ENCODE measurements at places on chromosomes 7 and 10.

- DNase-seq: no peak
Measured at GRCh38 chr10:17456032-17456548, 1.7 kb upstream of the ST8SIA6 start.

- no peak for DNase-seq
Measured at GRCh38 chr7:37149051-37149772, 299.5 kb downstream of the ELMO1 start.

DNA sequence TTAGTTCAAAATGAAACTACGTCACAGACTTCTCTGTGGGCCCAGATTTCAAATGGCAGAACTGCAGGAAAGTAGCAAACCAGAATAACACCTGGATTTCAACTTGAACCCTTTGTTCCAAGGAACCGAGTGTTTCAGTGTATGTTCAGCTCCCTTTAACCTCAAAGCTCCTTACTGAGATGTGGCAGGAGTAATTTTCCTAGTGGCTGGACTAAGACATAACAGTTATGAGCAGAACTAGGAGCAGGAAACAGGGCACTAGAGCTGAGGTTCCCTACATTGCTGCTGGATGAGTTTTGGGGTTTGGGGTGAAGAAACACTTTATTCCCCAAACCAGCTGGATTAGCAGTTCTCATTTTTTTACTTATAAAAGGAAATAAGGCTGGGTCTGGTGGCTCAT lies 50.1 kb downstream of the NSUN6 start:
- no peak for DNase-seq

GRCh38 chr10:131689486-131689885 lies 211.3 kb upstream of the PPP2R2D start:
- DNase-seq: no peak

- no peak for DNase-seq
Measured at GRCh38 chr7:41501466-41501865, 201.4 kb downstream of the INHBA start.

- no peak for DNase-seq
Measured at GRCh38 chr10:78948621-78949030, 120.1 kb upstream of the ZMIZ1 start.

DNA sequence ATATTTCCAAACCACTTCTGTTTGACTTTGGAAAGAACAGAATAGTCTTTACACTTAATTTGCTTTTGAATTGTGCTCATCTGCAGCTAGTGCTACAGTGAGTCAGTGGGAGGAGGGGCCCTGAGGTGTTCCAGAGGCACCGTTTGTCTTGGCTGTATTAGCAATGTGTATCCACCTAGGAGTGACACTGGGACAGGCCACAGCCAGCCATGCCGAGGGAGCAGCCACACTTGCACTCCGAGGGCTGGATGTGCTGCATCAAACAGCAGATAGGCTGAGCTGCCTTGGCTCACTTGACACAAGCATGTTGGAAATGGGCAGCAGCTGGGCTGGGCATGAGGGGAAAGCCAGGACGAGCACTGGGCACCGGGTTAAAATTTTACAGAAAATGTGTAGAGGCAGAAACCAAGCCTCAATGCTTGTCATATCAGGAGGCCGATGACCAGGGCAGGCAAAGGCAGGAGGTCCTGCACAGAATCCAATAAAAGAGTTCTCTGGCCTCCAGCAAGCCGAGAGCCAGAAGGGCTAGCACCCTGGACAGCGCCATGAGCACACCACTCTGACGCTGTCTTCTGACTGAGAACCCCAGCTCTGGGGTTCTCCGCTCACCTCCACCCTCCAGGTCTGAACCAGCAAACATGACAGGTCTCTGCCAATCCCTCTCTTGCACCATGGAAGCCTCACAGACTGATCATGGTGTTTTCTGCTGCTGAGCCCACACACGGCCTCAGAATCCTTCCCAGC lies 163.3 kb downstream of the GRID1 start:
- DNase-seq: no peak

GRCh38 chr7:116630357-116630756 lies 41.6 kb upstream of the MET start:
- DNase-seq: no peak

- no peak for DNase-seq
Measured at GRCh38 chr10:88545359-88545758, 37.8 kb downstream of the RNLS start.

GRCh38 chr7:4886671-4887070 lies 3.2 kb upstream of the RADIL start:
- DNase-seq: no peak

DNA sequence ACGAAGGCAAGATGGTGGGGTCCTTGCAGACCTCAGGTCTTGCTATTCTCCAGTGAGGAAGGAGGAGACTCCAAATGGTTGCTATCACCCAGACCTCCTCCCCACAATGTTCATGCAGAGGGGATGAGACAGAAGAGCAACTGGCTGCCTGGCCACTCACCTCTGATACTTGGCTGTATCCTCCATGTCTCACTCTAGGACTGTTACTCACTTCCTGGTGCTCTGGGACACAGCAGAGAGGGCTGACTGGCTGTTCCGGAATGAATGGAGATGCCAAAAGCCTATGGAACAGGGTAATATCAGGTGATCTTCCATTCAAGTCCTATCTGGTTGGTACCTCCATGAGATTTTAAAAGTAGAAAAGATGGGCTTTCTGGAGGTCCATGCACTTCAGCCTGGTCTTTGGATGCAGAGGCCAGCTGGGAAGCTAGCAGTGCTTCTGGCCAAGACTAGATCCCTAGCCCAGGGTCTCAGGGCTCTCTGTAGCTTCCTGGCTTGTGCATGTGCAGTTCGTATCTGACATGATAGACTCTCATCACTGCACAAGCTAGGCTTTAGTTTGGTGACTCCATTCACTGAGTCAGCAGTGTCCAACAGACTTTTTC lies 27.0 kb upstream of the ABI1 start:
- no peak for DNase-seq

- no peak for DNase-seq
Measured at GRCh38 chr7:27459731-27460053, 203.0 kb downstream of the HIBADH start.

GRCh38 chr10:5927306-5927705 lies 37.3 kb downstream of the FBH1 start:
- DNase-seq: no peak

- DNase-seq: no peak
Measured at GRCh38 chr10:33187427-33187999, 147.0 kb downstream of the NRP1 start.

DNA sequence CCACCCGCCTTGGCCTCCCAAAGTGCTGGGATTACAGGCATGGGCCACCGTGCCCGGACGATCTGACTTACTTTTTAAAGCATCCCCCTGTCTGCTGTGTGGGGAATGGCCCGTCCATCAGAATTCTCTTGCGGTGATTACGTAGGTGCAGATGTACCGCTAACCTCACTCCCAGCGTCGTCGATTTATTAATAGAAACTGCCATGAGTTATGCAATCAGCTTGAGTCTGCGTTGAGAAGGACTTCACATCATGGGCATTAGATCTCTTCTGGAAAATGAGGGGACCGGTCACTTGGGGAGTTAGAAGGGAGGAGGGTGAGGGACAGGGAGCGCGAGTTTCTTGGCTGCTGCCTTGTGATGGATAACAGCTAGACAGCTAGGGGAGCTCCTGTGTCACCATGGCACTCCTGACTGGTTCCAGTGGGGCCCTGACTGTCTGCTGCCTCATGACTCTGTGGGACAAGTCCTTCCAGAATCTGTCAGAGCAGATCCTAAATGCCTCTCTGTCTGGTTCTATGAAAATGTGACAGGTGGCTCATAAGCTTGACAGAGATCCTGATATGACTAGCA lies 35.2 kb downstream of the POR start:
- no peak for DNase-seq

- no peak for DNase-seq
Measured at GRCh38 chr7:93551063-93551895, 23.2 kb downstream of the CALCR start.

DNA sequence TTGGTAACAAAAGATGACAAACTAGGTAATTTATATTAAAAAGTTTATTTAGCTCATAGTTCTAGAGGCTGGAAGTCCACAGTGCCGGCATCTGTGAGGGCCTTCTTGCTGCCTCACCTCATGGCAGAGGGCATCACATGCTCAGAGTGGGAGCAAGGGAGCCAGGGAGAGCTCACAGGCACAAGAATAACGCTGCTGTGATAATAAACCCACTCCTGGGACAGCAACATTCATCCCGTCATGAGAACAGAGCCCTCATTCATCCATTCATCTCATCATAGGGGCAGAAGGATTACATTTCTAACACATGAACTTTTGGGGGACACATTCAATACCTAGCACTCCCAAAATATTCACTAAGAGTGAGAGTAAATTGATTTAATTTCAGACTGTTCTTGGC lies 170.6 kb upstream of the AKR1E2 start:
- DNase-seq: no peak

- no peak for DNase-seq
Measured at GRCh38 chr10:43128958-43129706, 9.1 kb upstream of the CSGALNACT2 start.

DNA sequence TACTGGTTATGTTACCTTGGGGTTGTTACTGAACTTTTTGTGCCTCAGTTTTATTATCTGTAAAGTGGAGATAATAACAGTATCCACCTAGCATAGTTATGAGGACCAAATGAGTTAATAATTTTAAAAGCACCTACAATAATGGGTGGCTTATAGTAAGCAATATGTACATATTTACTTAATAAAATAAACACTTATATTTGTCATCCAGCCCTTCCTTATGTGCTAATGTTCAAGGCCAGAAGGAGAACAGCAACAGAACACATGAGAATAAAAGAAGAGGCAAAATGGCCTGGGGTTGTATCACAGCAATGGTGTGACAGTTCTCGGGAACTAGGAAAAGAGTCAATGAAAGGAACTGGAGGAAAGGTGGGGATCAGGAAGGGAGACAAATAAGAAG lies 255.4 kb upstream of the LRGUK start:
- DNase-seq: no peak

DNA sequence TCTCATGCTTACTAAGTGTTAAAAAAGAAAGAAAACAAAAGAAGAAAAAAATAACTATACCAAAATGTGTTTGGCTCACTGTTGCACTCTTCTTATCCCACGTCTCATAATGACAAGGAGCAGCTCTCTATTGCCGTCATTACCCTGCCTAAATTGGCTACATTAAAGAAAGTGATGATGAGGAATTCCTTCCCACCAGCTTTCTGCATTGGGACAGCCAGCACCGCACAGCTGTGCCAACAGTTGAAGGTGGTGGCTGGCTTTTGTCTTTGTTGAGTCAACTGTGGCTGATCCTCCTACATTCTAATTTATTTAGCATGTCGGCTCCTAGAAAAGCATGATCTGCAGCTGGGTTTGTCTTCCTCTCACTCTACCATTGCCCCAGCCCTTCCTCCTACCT lies 751.8 kb downstream of the KCNMA1 start:
- DNase-seq: no peak

GRCh38 chr7:52233248-52233647 lies 802.2 kb upstream of the POM121L12 start:
- DNase-seq: no peak

DNA sequence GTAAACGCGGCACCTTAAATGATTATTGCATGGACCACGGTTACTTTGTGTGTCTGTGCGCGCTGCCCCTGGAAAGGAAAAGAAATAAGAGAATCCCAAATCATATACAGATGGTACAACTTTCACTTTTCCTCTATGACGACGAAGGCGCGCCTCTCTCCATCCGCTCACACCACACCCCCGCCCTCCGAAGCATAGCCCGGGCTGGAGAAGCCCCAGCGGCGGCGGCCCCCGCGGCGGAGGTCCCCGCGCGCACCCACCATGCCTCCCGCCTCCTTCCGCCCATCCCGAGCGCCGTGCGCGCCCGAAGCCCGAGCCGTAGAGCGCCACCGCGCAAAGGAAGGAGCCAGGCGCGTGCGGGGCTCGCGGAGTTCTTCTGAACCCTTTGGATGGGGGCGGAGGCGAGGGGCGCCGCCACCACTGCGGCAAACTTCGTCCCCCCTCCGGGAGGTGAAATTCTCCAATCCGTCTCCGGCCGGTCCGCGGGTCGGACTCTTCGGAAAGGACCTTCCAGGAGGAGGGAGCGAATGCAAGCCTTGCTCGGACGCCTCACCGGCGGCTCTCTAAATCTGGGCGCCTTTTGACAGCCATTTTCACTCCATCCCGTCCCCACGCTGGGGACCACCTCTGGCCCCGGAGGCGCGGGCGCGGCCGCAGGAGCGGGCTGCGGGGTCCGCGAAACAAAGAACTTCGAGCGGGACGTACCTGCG lies 588 bp downstream of the GLI3 start:
- no peak for DNase-seq

DNA sequence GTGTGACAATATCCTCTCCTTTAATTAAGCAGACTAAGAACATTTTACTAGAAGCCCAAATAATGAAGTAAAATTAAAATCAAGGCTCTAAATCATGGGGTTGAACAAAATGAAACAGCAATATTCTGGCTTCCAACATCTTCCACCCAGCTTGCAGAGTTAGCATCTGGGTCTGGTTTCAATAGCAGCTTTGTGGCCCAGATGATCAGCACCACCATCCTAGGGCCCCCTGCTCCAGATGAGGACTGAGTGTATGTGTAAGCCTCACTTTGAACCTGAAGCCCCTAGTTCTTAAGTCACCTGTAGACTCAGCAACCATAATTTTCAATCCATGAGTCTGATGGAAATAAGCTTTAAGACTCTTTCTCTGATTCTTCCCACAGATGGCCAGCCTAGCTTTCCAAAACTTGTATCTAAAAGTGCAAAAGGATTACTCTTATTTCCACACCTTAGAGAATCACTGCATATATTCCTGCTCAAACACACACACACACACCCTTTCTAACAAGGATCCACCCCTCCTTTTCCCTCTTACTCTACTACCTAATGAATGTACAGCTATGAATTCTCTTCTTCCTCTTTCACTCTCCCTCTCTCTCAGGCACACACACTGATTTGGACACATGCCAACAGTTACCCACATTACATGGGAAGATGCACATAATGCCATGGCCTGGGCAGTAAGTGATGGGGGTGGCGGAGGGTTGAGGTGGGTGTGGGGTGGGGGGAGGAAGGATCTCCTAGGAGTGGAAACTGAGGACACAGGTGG lies 3.5 kb downstream of the DENND11 start:
- DNase-seq: no peak

- DNase-seq: no peak
Measured at GRCh38 chr7:29915481-29916215, 74.0 kb downstream of the SCRN1 start.

DNA sequence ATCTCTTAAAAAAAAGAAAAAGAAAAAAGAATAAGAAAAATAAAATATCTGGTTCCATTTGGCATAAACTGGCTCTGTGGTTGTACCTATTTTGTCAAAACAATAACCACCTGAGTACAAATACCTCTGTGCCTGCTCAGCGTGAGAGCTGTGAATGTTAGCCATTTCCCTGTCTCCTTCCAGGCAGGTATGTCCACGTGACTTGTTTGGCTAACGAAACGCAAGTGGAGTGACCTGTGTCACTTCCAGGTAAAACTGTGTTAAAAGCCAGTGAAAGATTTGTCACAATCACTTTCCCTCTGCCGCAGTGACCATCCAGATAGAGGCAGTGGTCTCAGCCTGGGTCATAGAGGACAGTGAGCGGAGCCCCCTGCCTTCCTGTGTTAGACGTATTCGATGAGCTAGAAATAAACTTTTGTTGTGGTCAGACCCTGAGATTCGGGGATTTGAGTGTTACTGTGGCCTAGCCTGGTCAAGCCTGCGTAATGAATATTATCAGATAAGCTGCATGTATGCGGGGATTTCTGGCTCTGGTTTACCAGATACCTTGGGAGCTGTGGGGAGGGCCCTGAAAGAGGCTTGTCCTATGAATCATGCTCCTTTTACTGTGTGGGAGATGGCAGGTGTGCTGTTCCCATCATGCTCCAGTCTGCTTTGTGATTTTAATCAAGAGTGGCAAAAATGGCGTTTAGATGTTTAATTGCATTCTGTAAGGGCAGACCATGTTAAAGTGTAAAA lies 3.8 kb downstream of the PTER start:
- no peak for DNase-seq

Measured in activated CD4-positive, alpha-beta T cell treated with anti-CD3 and anti-CD28 coated beads, Interleukin-2, amount 50 U/mL, for 24 hours (primary cell).